Esophagus muscularis mucosa (tissue), 4 donors: ENCODE measurements at places on chromosomes 7 and 10. TPM values are rescaled to one million over a fixed set of nuclear protein-coding genes. Genes with fewer than 3 reads are reported as not detected.

DNA sequence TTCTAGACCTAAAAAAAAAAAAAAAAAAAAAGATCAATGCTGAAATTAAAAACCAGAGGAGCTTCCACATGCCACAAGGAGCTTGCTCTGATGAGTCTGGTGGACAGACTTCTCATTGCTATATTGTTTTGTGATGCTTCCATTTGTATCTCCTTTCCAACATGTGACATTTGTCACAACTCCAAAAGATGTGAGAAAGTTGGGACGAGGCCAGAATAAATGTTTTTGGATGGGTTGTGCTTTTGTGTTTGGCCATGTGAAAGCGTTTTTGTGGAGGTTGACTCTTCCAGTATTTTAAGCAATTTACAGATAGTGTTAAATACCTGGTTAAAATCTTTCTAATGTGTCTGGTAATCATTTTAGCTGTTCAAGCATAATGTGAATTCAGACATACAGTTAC, 280.1 kb downstream of the SKAP2 start:
- DNase-seq, result no peak

GRCh38 chr7:131578602-131579001, 22.2 kb upstream of the PODXL start:
- no peak for DNase-seq

DNA sequence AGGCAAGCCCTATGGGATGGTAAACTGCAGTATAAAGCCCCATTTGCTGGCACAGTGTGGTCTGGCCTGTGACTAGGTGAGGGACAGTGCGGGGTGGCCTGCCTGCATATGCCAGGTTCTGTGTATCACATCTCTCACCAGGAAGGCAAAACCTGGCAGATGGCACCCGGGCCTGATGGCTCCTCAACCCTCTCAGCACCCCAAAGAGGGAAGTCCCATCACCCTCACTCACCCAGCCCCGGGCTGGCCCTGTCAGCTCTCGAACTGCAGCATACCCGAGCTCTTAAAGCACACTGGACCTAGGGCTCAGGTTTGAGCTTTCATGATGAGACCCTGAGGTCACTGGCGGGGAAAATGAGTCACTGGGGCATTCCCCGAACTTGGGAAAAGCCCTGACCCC, 130.5 kb downstream of the LHPP start:
- DNase-seq, result no peak

OPN4 gene
- total RNA-seq, result not detected

GRCh38 chr10:26199841-26200240, 16.7 kb upstream of the GAD2 start:
- DNase-seq, result no peak

BICC1 gene
- 24.9 TPM for total RNA-seq

DNA sequence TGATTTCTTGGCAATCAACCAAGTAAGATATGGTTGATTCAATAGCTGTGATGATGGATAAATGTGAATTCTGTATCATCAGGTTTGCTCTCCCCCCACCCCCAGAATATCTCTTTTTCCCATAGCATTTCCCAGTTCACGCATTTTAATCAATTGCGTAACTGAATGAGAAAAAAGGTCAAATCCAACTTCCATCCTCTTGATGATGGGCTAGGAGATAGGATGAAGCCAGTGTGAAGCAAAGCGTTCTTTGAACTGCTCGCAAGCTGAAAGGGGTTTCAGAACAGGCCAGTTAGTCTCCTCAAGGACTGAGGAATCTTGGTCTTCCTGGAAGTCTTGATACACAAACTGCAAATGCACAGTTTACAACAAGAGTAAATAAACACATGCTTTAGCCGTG, 94.5 kb upstream of the ARMC3 start:
- no peak for DNase-seq

DNA sequence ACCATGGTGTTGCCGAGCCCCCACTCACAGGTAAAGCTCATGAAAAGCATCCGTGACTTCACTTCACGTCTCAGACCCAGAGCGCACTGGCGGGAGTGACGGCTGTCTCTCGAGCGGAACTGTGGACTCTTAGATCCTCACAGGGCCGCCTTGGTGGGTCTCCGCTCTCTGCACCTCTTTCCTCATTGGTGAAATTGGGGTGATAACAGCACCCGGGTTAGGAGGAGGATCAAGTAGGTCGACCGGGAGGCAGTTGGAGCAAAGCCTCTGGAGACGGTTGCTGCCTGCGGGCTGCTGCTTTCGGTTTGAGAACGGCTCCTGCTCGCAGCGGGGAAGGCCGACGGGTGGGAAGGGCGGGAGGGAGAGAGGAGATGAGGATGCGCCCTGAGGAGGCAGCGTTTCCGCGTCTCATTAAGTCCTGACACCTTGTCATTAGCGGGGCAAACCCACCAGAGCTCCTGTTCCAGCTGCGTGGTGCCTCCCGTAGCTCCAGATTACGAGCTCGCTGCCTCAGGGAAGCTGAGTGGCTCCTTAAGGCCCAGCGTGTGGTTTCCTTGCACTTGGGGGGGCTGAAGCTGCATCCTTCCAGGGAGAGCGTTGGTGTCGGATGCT, 51.9 kb upstream of the CFAP46 start:
- no peak for DNase-seq

IKZF5 gene
- 12.0 TPM for total RNA-seq

DNA sequence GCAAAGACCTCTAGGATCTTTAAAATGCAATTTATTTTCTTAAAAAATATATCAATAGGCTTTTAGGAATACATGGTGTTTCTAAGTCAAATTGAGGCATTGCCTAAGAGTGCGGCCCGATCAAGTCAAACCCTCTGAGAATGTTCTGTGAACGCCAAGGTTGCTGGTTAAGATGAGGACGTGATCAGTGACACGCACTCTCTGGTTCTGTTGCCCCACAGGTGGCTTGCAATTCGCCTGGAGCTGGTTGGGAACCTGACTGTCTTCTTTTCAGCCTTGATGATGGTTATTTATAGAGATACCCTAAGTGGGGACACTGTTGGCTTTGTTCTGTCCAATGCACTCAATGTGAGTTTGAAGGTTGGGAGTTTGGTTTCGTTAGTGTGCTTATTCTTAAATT, 59.3 kb downstream of the ABCC2 start:
- no peak for DNase-seq

DNA sequence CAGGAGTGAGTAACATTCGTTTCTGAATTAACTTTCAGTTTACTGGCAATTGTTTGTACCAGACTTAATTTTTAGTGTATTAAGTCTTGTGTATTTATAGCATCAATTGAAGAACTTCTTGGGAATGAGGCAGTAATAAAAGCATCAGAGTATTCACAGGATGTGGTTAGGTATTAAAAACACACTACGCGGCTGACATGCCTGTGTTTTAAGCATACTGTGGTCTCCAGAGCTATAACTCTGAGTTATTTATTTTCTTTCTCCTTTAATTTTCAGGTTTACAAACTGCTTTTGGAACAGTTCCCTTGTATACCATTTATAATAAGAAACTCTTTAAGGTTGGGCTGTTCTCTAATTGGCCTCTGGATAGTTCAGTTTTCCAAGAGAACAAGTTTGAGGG, 626.1 kb upstream of the NRG3 start:
- no peak for DNase-seq
